ENCODE measurements at places on chromosomes 5 and 9.

GRCh38 chr9:136650021-136650420, 12.7 kb upstream of the EGFL7 start:
- DNase-seq = no peak

GRCh38 chr5:126998895-126999570, 31.3 kb downstream of the MARCHF3 start:
- no peak for DNase-seq

DNA sequence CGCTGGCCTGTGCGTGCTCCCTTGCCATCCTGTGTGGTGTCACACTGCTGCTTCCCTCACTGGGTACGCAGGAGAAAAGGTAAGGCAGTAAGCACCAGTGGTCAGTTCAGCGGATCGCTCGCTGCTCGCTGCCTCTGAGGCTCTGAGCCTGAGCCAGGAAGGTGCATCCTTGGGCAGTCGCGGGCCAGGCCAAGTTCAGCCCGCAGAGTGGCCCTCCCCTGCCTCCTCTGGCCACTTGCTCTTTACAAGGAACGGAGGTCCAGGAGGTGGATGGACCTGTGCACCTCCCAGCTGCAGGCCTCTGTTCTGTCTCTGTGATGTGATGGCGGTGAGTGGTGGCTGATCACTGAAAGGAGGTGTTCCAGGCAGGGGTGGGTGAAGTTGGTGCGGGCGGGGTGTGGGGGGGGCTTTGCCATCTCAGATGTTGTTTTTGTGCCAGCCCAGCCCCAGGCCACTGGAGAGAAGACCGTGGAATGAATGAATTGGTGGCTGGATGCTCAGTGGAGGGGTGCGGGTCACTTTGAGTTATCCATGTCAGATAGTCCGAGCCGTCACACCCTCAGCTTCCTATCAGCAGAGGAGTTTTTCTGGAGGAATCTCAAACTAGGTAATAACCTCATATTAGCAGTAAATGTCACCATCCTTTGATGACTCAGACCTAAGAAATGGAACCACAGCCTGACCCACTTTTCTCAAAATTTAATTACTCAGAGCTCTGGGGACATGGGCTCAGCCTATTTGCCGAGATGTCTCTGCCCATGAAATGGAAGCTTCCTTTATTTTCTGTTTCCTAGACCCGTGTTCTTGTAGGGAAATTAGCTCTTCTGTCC, 7.3 kb downstream of the COL5A1 start:
- no peak for DNase-seq

- no peak for DNase-seq
These were observed 68.2 kb downstream of the FAM114A2 start for GRCh38 chr5:153970496-153970895.

GRCh38 chr5:149403923-149404745, 25.0 kb upstream of the IL17B start:
- DNase-seq = no peak

- no peak for DNase-seq
These were observed 158.7 kb downstream of the NFIB start for GRCh38 chr9:14155237-14155636.

DNA sequence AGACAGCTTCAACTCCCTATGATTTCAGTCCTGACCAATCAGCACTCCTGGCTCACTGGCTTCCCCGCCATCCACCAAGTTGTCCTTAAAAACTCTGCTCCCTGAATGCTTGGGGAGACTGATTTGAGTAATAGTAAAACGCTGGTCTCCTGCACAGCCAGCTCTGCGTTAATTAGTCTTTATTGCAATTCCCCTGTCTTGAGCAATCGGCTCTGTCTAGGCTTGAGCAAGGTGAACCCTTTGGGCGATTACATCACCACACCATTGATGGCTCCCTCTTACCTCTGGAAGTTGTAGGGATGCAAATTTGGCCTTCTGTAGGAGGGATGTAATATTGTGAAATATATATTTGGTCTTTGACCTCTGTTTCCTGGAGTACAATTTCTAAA, 2.9 kb upstream of the SLC23A1 start:
- no peak for DNase-seq

Data from T-helper 2 cell treated with Interferon-gamma antibody and Interleukin-4, amounts not matched to agents 5 μg/mL and 100 μg/mL, for 36 hours (primary cell).